ENCODE measurements at places on chromosomes 5 and 9.

- DNase-seq = no peak
Measured at GRCh38 chr9:31321256-31321655, 1063.2 kb upstream of the ACO1 start.

DNA sequence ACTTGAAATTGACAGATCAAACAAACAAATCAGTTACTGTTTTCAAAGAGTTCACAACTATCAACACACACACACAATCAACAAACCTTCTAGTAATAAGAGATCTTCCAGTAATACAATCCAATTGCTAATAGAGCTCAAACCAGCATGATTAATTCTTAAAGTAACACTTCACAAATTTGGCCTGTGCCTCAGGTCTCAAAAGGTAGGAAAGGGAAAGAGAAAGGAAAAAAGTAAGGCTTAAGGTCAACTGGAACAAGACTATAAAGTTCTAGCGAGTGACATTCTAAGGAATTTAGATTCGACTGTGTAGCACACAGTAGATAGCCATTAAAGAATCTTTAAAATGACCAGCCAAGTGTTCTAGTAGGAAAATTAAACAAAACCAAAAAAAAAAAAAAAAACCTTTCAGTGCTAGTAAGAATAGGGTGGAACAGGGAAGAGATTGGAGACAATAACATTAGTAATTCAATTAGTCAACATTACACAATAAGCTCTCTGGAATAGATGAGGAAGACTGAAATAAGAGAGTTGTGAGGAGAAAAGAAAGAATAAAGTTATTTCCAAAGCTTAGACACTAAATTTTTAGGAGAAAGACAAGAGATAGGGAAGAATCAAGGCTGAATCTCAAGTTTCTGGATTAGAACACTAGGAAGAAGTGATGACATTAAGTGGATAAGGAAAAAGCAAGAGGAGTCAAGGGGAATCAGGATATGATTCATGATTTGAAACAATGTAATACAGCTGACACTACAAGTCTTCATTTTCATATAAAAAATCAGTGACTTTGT is 86.1 kb downstream of the FBXL17 start:
- DNase-seq = peak; percentile 11

DNA sequence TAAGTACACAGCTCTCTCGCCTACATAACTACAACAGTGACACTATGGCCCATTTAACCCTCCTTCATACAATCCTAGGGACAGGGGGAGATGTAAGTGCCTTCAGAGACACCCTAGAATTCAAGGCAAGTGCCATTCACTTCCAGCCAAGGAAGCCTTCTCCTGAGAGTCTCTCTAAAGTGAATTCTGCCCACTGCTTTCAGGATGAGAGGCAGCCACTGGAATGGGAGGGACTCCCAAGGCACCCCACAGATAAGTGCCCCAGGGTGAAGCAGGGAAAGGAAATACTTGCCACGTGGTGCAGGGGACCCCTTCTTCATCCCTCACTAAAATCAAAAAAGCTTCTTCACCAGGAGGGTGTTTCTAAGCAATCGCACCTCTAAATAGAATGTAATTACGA is 283.7 kb downstream of the ZNF608 start:
- DNase-seq = no peak

DNA sequence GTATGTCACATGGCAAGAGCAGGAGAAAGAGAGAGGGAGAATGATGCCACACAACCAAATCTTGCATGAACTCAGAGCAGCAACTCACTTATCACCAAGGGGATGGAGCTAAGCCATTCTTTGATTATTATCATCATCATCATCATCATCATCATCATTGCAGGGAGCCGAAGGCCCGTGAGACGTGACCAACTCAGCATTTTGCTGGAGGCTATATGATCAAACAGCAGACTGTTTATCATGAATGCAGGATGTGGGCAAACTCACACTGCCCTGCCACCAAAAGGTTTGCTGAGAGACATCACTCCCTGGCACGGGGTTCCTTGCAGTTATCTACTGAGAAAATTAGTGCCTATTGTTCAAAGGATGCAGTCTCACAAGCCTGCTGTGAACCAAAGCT is 8.6 kb upstream of the ZNF169 start:
- DNase-seq = no peak

- DNase-seq = no peak
Measured at GRCh38 chr9:133584559-133585476, 24.4 kb downstream of the FAM163B start.

- no peak for DNase-seq
Measured at GRCh38 chr5:31758803-31759425, 120.0 kb downstream of the PDZD2 start.

GRCh38 chr5:94471521-94471920 is 146.9 kb downstream of the KIAA0825 start:
- DNase-seq = peak; percentile 55

GRCh38 chr9:76215066-76215465 is 179.2 kb downstream of the RFK start:
- peak; percentile 81 for DNase-seq

GRCh38 chr5:40605295-40605958 is 74.3 kb upstream of the PTGER4 start:
- DNase-seq = no peak

DNA sequence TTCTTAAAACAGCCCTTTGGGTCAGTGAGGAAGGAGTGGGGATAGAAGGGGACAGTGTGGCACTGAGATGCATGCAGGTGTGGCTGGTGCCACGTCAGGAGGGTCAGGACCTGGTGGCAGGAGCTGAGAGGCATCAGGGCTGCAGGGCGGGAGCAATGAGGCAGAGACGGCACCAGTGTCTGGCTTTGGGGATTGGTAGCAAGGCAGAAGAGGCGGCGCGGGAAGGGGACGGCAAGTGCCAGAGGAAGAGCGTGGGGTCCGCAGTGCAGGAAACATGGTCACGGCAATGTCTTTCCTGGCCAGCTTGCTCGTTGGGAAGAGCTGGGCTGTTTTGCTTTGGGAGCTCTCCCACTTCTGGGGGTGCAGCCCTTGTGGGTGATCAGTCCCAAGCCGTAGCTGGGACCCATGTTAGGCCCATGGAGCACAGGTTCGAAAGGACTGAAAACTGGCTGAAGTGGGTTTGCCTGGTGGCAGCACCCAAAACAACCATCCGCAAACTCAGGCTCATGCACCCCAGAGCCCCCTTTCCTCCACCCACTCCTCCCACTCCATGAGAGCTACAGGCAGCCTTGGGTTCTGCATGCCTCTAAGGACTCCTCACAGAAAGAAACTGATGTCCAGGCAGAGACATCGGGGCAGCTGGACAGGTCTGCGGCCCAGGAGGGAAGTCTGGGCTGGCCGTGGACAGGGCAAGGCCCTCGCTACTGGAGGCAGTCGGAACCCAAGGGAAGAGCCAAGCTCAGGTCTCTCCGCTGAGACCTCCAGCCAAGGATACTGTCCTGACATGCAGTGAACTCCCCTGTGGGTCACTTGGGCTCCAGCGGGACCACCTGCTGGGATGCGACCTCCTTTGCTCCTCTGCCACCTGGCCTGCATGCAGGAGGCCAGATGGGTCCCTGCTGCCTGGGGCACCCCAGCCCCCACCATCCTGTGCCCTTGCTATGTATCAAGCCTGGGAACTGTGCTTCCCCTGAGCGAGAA is 104.4 kb downstream of the ZNF354C start:
- no peak for DNase-seq

DNA sequence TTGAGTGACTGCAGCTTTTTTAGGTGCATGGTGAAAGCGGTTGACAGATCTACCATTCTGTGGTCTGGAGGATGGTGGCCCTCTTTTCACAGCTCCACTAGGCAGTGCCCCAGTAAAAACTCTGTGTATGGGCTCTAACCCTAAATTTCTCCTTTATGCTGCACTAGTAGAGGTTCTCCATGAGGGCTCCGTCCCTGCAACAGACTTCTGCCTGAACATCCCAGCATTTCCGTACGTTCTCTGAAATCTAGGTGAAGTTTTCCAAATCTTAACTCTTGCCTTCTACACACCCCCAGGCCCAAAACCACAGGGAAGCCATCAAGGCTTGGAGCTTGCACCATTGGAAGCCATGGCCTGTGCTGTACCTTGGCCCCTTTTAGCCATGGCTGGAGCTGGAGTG is 1898.1 kb upstream of the NUDT12 start:
- no peak for DNase-seq

GRCh38 chr5:126443374-126443851 is 20.2 kb downstream of the GRAMD2B start:
- no peak for DNase-seq

- DNase-seq = no peak
Measured at GRCh38 chr9:117103438-117104110, 311.3 kb downstream of the ASTN2 start.

GRCh38 chr9:129673602-129674001 is 8.2 kb downstream of the PRRX2 start:
- no peak for DNase-seq

DNA sequence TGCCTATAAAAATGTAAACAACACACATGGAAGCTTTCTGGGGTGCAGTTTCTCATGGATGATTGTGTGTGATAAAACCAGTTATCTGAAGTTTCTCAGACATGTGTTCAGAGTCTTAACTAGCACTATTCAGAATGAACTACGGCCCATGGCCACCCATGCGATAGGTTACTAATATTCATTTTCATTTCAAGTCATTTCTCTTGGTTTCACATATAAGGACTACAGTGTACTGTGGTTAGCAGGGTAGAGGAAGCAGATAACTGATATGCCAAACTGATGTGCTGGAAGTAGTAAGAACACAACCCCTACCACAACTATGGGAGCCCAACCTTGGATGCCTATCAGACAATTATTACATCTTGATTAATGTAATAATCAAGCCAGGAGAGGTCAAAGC is 372.1 kb downstream of the DTWD2 start:
- no peak for DNase-seq

DNA sequence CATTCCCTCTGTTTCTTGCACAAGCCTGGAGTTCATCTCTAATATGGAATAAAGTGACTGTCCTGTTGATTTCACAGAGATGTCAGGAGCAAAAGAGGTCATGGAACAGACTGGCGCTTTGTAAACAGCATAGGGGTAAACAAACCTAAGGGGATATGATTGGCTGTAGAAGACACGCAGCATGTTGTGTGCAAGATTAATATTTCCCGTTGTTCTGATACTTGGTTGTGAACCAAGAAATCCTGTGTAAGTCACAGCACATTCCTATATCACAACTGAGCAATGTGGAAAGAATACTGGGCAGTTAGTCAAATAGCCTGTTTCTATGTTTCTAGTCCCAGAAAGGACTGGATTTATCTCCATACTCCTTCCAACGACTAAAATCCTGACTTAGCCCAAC is 3.2 kb downstream of the ADAMTS12 start:
- no peak for DNase-seq

GRCh38 chr9:133792721-133793470 is 54.7 kb upstream of the SARDH start:
- peak; percentile 95 for DNase-seq

DNA sequence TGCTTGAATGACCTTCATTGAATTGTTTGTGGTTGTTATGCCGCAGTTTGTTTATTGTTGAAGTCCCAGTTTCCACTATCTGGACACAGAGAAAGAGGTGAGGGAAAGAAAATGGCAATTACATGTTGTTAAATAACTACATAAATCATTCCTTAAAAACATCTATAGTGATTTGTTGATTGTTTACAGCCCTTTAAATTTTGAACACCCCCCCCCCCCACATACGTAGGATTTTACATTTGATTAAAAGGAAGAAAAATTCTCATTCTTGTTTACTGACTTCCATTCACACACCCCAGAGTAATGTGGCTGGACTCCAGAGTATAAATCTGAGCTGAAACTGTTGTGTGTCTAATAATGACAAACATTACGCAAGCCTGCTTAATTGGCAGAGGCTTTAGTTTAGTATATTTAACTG is 87.1 kb upstream of the FAM174A start:
- no peak for DNase-seq

- no peak for DNase-seq
Measured at GRCh38 chr5:62299101-62299500, 6.9 kb upstream of the KIF2A start.

GRCh38 chr5:54257366-54258118 is 52.8 kb downstream of the ARL15 start:
- DNase-seq = no peak

DNA sequence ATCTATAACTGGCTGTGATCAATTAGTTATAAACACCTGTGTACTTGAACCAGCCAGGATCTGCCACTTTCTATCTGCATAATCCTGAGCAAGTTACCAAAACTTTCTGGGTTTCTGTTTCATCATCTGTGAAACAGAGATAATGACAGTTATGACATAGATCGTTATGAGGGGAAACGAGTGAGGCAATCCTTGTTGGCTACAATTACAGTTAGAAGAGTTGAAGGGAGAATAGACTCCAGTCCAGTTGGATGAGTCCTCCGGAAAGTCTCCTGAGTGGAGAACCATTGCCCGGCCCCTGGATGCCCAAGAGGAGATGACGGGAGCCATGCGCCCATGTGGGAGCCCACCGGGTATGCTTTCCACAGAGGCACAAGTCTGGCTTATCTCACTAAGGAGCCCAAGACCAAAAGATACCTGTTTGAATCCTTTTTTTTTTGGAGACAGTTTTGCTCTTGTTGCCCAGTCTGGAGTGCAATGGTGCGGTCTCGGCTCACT is 4.5 kb downstream of the PDE6A start:
- no peak for DNase-seq

- no peak for DNase-seq
Measured at GRCh38 chr9:78188594-78188993, 47.3 kb upstream of the CEP78 start.

DNA sequence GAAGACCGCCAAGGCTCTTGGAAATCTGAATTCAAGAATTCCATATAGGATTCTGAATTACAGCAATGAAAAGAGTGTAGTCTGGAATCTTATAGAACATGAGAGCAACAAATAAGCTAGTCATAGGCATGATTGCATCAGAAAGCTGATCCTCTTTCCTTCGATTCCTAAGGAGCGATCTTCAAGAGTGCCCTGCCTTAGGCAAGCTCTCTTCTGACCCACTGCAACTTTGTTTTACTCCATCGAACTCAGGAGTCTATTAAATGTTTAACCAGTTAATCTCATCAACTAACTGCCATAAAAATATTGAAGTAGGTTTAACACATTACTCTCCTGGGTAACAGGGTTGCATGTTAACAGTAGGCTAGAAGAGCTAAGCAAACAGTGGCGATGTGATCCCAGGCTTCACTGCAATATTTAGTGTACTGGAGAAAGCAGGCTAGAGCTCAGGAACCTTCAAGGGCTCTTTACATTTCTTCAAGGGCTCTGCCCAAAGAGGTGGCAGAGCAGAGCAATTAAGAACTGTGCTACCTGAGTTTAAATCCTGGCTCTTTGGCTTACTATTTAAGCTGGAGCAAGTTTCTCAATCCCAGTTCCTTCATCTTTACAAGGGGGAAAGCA is 146.3 kb downstream of the RORB start:
- DNase-seq = no peak

GRCh38 chr5:1765880-1766235 is 33.8 kb downstream of the MRPL36 start:
- DNase-seq = no peak

- no peak for DNase-seq
Measured at GRCh38 chr5:19616701-19617215, 371.2 kb downstream of the CDH18 start.

- DNase-seq = no peak
Measured at GRCh38 chr5:133641683-133642082, 29.3 kb upstream of the FSTL4 start.

GRCh38 chr9:34341659-34342295 is 12.4 kb downstream of the NUDT2 start:
- DNase-seq = no peak

- DNase-seq = peak; percentile 13
Measured at GRCh38 chr9:23088932-23089364, 642.3 kb downstream of the DMRTA1 start.

All from AG20443 (cell line).